Esophagus squamous epithelium (tissue), 5 donors: ENCODE measurements at places on chromosomes 1 and 21.

- no peak for DNase-seq
Observed at GRCh38 chr21:35783721-35784120, 276.6 kb downstream of the SETD4 start.

GRCh38 chr1:183180634-183181056 is 5.4 kb upstream of the LAMC2 start:
- no peak for DNase-seq

DNA sequence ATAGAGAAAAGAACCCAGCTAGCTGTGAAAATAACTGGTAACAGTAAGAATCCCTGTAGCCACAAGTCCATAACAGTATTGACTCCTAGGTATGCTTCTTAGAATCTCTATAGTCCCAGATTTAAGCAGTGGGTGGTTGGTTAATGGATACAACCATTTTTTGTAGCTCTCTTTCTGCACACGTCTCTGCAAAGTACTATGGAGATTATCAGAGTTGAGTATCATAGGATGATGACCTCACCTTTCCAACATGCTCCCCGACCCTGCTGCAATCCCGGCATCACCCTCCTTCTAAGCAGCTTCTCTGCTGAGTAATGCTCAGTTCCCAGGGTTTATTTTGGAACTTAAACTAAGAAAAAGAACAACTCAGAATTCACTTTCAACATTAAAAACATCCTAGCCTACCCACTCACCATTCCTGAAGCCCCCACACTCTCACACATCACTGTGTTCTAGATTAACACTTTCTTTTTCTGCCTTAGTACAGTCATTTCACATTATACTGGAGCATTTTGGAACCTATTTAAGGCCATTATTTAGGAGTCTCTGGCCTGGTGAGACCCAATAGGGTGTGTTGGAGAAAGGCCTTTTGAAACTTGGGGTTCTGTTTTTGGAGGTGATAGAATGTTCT is 2.7 kb downstream of the MLLT11 start:
- no peak for DNase-seq

DNA sequence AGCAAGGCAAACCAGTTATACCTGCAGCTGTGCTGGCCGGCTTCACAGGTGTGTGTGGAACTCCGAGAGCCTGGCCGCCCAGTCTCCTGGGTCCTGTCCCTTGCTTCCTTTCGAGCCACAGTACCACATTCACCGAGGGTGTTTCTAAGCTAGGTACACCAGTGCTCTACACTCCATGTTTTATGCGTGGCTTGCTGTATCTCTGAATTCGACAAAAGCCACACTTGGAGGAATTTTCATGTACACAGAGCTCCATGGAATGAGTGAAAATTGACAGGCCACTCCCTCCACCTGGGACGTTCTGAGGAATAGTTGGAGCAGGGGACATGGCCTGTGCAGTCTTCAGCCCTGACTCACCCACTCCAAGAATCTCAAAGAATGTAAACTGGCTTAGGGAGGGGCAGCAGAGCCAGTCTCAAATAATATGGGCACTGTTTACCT is 14.0 kb downstream of the ETS2 start:
- no peak for DNase-seq

DNA sequence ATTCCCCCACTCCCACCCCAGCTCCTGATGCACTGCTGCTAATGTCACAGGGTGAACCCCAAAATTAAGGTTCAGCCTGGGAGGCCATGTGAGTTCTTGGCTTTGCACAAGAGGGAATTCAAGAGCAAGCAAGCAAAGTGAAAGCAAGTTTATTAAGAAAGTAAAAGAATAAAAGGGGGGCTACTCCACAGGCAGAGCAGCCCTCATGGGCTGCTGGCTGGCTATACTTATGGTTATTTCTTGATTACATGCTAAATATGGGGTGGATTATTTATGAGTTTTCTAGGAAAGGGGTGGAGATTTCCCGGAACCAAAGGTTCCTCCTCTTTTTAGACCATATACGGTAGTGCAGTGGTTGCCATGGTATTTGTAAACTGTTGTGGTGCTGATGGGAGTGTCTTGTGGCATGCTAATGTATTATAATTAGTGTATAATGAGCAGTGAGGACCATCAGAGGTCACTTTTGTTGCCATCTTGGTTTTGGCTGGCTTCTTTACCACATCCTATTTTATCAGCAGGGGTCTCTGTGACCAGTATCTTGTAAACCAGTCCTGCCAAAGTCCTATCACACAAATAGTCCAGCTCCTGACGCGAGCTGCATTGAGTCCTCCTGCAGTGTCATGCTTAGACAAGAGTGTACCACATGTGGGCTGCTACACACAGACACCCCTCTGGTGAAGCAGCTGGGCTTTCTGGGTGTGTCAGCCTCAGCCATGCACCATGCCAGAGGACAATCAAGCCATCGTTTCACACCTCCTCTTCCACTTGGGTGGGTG is 46.4 kb upstream of the CSF1 start:
- no peak for DNase-seq

DNA sequence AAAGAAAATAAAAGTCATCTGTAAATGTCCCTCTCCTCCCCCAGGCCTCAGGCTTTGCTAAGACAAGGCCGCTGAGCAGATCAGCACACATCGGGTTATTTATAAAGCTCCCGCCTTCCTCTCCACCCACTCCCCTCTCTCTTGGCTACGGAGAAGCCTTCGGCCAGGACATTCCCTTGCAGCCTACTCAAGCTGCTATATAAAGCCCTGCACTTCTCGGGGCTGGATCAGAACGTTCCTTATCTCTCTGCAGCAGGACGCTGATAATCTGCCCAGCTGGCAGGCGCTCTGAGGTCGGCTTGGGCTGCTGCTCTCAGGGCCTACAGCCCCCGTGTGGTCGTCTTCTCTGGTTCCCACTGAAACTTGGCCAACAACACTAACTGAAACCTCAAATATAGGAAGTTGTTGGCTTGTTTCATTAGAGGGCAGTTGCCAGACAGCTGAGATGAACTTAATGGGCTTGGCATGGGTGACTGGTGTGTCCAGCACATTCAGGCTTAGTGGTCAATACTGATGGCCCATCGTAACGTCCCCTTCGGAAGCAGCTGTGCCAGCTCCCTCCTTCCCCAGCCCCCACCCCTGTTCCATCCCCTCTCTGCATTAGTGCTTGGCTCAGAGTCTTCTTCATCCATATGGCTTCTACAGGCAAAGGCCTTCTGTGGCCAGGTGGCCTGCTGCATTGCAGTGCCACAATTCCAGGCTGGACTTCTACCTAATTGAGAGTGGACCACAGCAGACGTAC is 64.6 kb downstream of the IER5 start:
- DNase-seq, result no peak

GRCh38 chr1:226309398-226310244 is 657 bp upstream of the LIN9 start:
- no peak for DNase-seq

DNA sequence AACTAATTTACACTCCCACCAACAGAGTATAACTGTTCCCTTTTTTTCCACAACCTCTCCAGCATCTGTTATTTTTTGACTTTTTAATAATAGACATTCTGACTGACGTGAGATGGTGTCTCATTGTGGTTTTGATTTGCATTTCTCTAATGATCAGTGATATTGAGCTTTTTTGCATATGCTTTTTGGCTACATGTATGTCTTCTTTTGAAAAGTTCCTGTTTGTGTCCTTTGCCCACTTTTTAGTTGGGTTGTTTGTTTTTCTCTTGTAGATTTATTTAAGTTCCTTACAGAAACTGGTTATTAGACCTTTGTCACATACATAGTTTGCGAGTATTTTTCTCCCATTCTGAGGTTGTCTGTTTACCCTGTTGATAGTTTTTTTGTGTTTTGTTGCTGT is 375.2 kb downstream of the MATN1 start:
- no peak for DNase-seq

DNA sequence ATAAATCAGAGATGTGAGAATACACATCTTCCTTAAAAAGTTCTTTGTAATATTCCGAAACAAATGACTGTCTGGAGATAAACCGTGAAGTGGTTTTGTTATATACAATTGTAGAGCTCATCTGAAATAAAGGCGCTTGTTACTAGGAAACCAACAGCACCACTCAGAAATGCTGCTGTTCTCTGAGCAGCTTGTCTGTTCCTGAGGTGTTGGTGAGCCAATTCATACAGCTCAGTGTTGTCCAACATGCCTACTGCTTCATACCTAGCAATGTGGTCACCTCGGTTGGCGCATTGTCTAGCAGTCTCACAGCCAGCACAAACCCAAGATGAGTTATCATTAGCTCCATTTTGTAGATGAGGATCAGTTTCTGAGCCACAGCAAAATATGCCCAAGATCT is 44.4 kb downstream of the GFI1 start:
- DNase-seq, result no peak

GRCh38 chr1:100404821-100405220 is 52.5 kb downstream of the CDC14A start:
- DNase-seq, result no peak

DNA sequence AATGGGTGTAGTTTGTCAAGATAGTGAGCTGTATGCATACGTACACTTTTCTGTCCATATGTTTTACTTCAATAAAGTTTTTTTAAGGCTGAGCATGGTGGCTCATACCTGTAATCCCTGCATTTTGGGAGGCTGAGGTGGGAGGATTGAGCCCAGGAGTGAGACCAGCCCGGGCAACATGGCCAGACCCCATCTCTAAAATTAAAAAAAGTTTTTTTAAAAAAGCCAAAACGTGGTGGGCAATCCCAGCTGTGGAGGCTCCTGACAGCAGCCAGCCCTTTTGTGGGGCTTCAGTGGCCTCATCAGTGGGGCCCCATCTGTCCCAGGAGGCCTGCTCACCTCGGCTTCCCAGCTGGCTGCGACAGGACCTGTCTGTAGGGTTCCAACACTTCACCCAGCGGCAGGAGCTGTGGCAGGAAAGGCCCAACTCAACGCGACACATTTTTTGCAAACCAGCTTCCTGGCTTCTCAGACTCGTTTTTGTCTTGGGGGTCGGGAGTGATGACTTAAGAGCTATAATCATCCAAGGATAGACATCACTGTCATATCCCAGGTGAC is 56.9 kb upstream of the LBR start:
- no peak for DNase-seq

DNA sequence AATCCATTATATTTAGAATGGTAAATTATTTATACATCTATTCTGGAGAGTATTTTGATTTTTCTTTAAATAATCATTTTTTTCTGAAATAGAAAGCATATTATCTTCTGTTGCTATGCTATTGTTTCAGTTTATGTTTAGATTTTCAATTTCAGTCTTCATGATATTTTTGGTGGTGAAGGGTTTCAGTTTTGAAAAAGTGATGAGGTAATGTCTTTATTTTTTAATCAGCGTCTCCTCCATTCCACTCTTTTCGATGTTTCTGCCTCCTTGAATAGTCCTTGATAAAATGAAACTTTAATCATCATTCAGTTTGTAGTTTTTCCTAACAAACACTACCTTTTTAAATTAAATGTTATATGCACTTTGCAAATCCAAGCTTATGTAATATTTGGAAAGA is 428.6 kb downstream of the PTPRC start:
- DNase-seq, result no peak

- no peak for DNase-seq
Observed at GRCh38 chr1:166876540-166876838, 425 bp upstream of the TADA1 start.

DNA sequence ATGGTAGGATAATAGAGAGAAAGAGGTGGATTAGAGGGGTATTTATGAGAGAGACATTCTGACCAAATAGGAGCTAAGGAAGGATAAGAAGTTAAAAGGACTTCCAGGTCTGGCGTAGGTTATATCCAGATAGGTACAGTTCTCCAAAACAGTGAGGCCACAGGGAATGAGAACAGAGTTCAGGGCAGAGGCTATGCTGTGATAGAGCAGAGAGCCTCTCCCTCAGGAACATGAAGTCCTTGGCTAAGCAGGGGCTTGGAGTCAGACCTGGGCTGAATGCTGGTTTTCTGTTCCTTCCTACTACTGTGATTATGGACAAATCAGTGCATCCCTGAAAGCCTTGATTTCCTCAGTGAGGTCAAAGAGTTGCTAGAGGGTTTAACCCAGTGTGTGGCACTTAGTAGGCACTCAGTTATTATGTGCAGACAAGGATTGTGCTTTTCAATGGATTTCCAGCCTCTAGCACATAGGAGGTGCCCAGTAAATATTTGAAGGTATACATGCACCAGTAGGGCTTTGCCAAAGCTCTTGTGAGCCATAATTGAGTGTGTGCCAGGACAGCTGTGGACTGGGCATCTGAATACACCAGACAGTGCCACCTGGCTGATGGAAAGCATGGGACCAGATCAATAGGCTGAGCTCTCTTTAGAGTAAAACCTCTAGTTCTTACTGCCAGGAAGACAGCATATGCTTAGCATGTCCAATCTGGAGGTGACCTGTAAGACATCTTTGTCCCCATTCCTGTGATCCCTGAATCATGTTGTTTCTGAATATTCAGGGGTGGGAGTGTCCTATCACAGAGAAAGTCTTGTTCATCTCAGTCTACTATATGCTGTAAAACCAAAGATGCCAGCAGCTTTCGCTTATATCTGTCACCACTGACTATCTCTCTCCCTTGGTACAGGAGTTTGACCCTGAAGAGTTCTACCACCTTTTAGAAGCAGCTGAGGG is 111.1 kb downstream of the PIK3R3 start:
- no peak for DNase-seq

GRCh38 chr1:195704028-195704427 is 904.2 kb downstream of the KCNT2 start:
- DNase-seq, result no peak

DNA sequence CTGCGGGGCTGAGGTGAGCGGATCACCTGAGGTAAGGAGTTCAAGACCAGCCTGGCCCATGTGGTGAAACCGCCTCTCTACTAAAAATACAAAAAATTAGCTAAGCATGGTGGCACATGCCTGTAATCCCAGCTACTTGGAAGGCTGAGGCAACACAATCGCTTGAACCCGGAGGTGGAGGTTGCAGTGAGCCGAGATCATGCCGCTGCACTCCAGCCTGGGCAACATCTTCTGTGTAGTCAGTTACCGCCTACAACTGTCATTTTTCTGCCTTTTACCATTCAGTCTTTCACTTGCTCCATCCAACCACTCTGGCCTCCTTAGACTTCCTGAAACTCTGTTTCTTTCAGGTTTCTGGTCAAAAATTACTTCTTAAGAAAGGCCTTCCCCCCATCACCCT is 2.2 kb downstream of the MYCBP start:
- no peak for DNase-seq

- no peak for DNase-seq
Observed at GRCh38 chr1:106276871-106277270, 779.6 kb upstream of the PRMT6 start.

DNA sequence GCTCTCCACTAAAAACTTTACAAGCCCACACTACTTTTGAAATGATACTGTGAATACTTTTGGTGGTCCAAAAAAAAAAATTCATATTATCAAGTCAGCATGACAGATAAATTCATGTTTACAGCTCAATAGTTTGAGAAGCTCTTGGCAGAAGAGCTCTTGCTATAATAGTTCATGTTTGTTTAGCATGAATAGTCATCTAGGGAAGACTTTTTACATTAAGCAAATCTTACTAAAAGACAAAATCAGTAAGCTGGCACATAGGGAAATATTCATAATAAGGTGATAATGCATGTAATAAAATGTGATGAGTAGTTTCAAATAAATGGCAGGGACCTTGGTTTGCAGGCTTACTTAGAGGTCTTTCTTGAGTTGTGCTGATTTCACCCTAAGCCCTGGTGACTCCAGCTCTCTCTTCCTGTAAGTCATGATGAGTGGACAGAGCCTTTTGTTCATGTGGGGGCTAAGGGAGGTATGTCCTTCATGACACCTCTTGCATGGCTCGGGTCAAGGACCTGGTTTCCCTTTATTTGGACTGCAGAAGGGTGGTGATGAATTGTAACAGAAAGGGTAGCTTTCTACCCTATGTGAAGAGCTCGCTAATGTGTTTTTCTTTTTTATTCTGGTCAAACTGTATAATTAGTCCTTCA is 166.7 kb downstream of the GABPA start:
- DNase-seq, result no peak
